ENCODE measurements at places on chromosomes 5 and 9.

- DNase-seq: no peak
Measured at GRCh38 chr5:169287529-169287928, 13.4 kb downstream of the SLIT3 start.

DNA sequence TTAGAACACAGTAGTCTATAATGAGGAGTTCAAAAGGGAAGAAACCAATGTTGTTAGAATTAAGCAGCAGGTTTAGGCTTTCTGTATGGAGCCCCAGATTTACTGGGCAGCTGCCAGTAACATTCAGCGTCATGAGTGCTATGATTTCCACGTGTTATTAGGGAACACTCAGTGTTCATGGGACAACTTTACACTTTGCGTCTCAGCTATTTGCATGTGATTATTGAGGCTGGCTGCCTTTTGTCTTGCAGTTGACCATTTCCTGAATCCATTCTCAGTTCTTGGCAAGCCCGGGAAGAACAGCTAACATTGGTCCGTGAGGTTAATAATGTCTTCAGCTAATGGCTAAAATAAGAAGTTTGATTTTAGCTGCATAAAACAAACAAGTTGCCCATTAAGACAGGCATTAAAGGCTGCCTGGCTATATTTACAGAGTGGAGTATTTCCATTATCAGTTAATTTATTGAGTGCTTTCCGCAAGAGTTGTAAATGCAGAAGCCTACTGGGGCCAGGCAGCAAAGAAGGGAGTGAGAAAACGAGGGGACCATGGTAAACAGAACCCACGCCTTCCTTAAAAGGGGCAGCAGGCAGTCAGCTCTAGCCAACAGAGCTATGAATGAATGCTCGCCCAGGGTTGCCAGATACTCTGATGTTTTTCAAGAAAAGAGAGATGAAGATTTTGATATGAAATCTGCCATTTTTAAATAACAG, 120.9 kb downstream of the PIP5K1B start:
- DNase-seq: no peak

- DNase-seq: no peak
Measured at GRCh38 chr5:88778736-88779135, 104.2 kb downstream of the MEF2C start.

- no peak for DNase-seq
Measured at GRCh38 chr5:116488356-116489041, 86.1 kb downstream of the SEMA6A start.

DNA sequence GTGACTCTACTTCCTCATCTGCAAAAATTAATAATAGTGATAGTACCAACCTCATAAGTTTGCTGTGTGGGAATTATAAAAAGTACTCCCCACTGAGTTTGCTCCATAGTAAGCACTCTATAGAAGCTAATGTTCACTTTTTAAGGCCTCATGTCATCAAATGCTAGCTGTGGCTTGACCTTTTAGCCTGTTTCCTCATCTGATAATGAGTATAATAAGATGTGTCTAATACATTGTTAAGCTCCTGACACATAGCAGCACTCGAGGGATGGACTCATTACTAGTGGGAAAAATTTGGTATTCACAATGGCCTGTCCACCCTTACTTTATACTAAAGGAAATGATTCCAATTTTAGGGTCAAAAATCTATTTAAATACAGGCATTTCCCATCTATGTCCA, 26.1 kb upstream of the CAST start:
- DNase-seq: no peak

DNA sequence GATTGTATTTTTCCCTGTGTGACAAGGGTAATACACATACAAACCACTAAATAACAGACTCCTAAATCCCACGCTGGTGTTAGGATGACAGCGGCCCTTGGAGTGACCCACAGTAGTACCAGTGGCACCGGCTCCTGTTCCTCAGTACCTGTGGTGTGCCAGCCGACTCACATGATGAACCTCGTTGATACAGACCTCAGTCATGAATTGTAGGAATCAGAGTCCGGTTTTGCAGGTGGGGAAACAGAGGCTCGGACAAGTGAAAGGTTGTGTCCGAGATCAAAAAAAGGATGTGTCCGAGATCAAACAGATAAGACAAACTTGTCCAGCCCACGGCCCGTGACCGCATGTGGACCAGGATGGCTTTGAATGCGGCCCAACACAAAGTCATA, 78.0 kb downstream of the AMBP start:
- DNase-seq: no peak

- DNase-seq: no peak
Measured at GRCh38 chr9:76827296-76828080, 63.2 kb downstream of the PCA3 start.

DNA sequence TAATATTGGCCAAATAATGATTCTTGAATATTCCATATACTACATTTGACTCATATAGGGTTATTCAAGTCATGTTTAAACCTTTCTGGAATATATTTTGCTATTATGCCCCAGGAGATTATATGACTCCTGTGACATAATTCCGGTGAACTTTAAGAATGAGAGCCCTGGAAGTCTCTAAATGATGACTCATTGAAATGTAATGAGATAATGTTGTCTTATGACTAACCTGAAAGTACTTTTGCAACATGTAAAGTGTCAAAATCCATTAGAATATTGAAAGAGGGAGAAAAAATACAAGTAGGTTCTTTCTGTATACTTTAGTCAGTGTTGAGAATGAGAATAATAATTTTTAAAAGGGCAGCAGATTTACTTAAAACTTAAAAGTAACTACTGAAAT, 830.4 kb downstream of the MAT2B start:
- no peak for DNase-seq
